ENCODE measurements at places on chromosomes 12 and 14.
A peak's percentile ranks its signal among the peaks of the same experiment; 100 is the strongest.

DNA sequence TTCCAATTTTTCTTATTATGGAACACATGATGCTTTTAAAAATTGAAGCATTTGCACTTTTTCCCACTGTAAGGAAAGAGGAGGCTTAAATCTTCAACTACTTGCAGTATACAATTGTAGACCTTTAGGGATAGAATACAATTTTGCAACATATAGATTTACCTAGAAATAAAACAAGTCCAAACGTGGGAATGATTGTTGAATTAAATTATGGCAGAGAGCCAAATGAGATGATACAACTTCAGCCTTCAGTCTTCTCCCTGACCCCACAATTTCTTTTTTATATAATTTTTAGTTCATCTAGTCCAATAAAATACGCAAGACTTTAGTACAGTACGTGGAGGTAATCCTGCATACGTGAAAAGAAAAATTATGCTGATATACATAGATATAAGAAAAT lies 666.5 kb downstream of the SLC16A7 start:
- DNase-seq: no peak

DNA sequence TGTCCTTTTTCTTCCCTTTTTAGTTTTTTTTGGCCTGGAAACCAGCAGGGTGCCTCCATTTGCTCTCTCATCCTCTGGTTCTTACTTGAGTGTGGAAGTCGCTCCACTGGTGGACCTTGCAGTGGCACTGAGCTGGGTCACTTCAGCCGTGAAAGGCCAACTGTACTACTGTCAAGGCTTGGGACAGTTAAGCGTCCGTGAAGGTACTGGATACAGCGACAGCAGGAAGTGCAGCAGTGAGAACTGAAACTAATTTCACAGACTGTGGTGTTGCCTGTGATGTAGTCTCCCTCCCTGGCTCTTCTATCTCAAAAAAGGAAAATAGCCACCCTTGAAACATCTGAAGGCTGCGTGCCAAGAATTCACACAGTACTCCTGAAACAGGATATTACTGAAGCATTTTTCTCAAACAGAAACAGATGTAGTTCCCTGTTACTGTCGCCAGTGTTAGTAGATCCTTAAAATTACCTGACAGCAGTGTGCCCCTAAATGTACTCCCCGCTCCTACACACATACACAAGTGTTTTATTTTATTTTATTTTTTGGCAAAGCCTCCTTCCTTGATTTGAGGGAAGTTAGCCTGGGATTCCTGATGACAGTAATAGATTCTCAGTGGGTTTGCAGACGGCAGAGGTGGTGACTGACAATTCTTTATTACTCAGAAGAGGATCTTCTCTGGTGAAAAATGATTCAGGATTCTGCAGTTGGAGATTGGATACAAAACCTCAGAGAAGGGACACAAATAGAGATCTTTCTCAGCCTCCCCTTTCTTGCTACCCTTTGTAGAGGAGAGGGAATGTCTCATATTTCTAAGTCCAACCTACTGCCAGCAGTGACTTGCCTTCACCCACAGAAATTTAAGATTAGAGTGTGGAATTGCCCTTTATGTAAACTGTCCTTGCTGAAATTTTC lies 4.4 kb downstream of the SUSD6 start:
- DNase-seq: peak; percentile 79

GRCh38 chr14:72646861-72647528 lies 246.9 kb downstream of the DPF3 start:
- no peak for DNase-seq

- DNase-seq: no peak
Observed at GRCh38 chr14:33764876-33765650, 185.8 kb downstream of the EGLN3 start.

GRCh38 chr14:61416591-61416990 lies 95.2 kb downstream of the PRKCH start:
- peak; percentile 31 for DNase-seq

DNA sequence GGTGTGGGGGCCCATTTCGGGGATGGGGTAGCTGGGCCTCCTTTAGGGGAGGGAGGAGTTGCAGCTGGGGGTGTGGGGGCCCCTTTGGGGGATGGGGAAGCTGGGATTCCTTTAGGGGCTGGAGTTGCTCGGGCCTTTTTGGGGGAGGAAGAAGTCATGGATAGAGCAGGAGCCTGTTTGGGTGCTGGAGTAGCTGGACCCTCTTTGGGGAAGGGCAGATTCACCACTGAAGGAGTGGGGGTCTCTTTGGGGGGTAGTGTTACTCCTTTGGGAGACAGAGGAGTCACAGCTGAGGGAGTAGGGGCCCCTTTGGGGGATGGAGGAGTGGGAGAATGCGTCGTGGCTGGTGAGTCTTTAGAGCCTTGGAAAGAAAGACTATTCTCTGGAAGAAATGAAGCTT lies 6.5 kb downstream of the NACA start:
- no peak for DNase-seq

DNA sequence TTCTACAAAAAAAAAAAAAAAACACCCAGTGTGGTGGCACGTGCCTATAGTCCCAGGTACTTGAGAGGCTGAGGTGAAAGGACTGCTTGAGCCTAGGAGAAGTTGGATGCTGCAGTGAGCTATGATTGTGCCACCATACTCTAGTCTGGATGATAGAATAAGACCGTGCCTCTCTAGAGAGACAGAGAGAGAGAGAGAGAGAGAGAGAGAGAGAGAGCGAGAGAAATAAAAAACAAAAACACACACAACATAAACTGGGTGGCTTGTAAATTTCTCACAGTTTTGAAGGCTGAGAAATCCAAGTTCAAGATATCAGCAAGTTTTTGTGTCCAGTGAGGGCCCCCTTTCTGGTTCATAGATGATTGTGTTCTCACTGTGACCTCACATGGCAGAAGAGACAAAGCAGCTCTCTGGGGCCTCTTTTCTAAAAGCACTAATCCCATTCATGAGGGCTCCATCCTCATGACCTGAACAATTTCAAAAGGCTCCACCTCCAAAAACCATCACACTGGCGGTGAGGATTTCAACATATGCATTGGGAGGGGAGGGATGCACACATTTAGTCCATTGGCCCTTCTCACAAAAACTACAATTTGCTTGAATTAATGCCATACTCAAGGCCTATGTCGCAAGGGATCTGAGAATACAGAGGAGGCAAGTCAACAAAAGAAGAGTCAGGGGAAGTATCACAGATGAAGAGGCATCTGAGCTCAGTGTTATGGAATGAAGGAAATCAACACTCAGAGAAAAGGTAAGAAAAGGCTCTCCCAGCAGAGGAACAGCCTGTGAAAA lies 94.9 kb downstream of the PPM1H start:
- no peak for DNase-seq

- no peak for DNase-seq
Observed at GRCh38 chr12:109926016-109926415, 25.9 kb downstream of the TCHP start.

- no peak for DNase-seq
Observed at GRCh38 chr14:92437729-92438285, 75.8 kb upstream of the RIN3 start.

GRCh38 chr12:22374508-22374907 lies 40.0 kb upstream of the ST8SIA1 start:
- DNase-seq: no peak

DNA sequence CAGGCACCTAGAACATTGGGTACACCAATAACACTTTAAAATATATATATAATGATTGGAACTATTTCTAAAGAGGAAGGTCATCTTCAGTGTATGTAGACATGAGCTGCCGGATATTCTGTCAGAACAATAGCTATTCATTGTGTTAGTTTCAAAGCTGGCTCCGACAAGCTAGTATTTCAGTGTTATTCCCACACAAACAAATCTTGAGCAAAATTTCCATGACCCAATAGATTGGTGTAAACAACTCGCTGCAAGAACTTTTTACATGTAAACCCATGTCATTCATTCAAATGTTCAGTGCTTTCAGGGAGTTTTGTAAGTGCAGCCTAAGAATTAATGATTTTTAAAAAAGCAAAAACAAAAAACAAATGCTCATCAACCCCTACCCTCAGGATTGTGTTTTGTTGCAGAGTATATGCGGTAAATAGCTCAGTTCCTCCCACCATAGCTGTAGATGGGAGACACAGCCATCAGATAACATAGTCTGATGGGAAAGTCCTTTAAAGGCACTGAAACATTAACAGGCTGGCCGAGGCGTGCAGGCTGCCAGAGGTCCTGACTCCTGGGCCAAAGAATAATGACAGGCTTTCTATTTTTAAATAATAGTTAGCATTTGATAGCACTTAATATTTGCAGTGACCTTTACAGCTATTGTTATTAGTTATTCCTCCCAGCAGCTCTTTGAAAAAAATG lies 150.3 kb upstream of the ARHGAP5 start:
- DNase-seq: no peak

GRCh38 chr12:112664569-112664968 lies 127.0 kb upstream of the RPH3A start:
- DNase-seq: no peak

GRCh38 chr12:121793440-121793837 lies at the start of gene RHOF:
TSS of gene RHOF (minus strand) at chr12:121793688. CDS start at chr12:121793633, 55 bp downstream.
- no peak for DNase-seq

DNA sequence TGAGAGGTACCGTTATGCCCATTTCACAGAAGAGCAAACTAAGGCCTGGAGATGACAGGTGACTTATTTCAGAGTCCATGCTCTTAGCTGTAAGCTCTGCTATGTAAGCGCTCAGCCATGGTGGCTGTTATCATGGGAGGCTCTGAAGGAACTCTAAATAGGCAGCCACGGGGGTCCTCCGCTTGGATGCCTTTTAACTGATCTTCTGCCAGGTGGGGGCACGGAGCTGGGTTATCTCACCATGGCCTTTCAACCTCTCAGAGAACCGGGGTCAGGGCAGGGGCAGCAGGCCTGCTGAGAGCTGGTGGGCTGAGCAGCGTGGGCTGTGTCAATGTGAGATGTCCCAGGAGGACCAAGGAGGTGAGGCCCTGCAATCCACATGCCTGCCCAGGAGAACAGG lies 49.7 kb upstream of the RBM19 start:
- DNase-seq: no peak

DNA sequence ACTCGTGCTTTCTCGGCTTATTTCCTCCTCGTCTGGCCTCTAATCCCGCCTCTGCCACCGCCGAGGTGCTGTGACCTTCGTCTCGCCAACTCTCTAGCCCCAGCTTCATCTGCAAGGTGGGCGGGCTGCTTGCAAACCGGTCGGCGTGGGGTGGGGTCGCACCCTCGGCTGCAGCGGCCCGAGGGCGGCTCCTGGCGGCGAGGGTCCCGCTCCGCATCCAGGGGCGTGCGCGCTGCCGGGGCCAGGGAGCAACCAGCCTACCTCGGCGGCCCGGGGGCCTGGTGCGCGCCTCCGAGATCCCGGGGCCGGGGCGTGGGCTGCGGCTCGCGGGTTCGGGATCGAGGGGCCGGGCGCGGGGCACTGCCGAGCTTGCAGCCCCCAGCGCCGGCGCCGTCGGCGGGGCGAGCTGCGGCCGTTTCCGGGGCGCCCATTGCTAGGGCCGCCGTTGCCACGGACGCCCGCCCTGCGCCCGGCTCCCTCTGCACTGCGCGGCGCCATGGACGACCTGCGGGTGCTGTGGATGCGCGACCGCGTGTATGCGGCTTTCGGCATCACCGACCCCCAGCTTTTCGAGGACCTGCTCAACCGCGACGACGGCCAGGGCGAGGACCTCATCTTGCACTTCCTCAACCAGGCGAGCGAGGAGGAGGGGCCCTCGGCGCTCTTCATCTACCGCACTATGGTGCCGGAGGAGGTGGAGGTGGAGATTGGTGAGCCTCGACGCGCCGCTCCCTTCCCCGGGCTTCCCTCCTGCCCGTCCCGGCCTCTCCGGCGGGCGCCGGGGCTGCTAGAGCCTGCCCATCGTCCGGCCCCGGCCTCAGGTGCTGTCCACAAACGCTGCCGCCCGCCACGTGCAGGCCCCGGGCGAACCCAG lies at the start of gene DNAH10:
TSS of gene DNAH10 (plus strand) at position 461 of the 874 bp plus-strand sequence. CDS start at position 497, 36 bp downstream.
- peak; percentile 35 for DNase-seq

DNA sequence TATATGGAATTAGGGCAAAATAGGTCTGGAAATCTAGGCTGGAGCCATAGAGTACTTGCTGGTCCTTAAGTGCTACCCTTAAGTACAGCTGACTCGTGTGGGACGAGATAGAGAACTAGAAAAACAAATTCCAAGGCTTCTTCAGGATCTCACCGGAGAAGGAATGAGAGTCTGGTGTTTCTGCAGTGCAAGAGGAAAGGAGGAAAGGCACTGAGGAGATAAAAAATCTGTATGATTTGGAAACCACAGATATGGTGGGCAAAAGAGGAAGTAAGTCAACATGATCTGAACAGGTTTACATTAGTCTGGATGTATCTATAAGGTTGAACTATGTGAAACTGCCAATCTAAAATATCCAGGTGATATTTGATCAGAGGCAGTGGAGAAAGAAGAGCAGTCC lies 134.4 kb upstream of the SOX5 start:
- no peak for DNase-seq

DNA sequence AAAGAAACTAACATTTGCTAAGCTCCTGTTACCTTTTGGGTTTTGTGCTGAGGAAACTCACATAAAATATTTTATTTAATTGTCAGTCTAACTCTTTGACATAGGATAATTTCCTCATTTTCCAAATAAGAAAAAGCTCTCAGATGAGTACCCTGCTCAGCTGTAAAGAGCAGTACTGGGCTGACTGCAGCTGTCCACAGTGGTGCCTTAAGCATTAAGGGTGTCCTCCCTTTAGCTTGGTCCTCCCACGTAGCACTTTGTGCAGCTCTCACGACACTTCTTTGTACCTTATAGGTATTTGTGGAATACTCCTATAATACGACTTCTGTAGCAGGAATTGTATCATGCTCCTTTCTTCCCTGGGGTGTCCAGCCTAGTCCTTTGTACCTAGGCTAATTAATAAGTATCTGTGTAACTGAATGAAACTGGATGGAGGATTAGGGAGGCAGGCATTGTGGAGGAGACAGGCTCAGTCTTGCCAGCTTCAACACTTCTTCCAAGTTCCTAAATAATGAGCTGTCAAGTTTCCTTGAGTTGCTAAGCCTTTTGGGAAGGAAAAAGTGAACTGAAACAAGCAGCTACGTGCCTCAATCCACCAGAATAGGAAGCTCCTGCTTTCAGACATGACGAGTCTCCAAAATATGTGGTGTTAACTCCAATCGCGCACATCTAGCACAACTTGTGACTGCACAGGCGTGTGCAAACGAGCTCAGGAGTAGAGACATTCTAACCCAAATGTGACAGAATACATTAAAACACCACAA lies 123.0 kb downstream of the SLC38A4 start:
- DNase-seq: no peak

DNA sequence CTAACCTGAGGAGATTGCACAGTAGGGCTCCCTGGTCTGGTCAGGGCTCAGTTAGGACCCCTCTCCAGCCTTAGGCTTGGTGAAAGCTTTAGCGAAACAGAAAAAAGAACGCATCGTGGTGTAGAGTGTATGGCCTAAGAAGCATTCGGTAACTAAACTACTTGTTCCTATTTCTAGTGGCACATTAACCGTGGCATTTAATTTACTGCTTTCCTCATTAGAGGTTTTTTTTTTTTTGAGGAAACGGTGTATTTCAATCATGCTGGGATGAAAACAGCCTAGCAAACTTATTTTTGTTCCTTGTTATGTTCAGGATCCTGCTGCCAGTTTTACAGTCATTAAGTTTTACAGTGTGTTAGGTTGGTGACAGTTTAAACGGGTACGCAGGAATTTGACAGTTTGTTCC lies 518 bp upstream of the OSBPL8 start:
- no peak for DNase-seq

DNA sequence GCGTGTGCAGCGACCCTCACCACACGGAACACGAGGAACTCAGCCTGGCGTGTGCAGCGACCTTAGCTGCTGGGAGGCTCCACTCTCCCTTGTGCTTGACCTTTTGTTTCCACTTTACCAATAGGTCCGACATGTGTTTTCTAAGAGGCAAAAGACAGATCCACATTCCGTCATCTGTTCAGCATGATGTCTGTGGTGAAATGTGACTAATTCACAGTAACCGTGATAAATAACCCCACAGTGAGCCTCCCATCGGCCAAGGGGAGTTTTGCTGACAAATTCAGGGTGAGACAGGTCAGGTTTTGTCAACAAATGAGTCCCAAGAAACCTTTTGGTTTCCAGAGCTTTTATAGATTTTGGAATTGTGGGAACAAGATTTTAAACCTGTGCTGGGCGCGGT lies 55.9 kb downstream of the MOK start:
- no peak for DNase-seq

Measured in activated CD4-positive, alpha-beta T cell treated with anti-CD3 and anti-CD28 coated beads, Interleukin-2, amount 50 U/mL, for 16 hours (primary cell).